Vagina (tissue), 2 donors: ENCODE measurements at places on chromosomes 7 and 10. TPM values are rescaled to one million over a fixed set of nuclear protein-coding genes. Genes with fewer than 3 reads are reported as not detected.

DNA sequence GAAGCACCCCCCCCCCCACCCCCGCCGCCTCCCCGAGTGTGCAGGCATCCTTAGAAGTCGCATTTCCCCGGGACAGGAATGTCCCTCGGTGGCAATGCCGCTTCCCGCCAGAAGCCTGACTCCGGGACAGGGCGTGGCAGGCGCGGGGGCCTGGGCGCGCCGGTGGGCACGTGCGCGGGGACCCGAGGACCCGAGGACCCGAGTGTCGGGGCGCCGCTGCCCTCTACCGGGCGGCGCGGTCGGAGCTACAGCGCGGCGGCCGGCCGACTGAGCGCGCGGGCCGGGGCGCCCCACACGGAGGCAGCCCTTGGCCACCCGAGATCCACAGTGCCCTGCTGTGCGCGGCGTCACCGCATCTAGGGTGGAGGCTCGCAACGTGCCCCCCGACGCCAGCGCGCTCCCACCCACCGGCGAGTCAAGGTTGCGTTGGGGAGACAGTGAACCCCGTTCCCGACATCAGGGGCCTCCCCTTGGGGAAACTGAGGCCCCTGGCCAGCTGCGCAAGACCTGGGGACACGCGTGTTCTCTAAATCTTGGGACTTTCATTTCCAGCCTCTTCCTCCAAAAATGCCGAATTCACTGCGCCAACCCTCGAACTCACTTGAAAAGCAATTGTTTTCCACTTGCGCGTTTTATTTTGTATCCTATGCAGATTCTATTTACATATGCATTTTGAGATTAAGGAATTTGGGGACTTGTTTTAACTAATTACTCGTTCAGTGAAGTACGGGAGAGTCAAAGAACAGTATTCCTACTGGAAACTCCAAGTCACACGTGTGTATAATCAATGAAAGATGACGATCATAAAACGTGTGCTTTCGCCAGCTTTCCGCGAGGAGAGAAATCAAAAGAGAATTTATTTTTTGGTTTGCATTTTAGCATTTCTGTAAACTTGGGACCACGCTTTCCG, 3.1 kb upstream of the CUX1 start:
- DNase-seq: no peak
- peak overlapping the region; percentile 79 for H3K27ac ChIP-seq
- no peaks in the 10 kb centered on the region for H3K36me3 ChIP-seq
- no peaks in the 10 kb centered on the region for H3K27me3 ChIP-seq

ADAM12 gene
- total RNA-seq: 3.7 TPM

DNA sequence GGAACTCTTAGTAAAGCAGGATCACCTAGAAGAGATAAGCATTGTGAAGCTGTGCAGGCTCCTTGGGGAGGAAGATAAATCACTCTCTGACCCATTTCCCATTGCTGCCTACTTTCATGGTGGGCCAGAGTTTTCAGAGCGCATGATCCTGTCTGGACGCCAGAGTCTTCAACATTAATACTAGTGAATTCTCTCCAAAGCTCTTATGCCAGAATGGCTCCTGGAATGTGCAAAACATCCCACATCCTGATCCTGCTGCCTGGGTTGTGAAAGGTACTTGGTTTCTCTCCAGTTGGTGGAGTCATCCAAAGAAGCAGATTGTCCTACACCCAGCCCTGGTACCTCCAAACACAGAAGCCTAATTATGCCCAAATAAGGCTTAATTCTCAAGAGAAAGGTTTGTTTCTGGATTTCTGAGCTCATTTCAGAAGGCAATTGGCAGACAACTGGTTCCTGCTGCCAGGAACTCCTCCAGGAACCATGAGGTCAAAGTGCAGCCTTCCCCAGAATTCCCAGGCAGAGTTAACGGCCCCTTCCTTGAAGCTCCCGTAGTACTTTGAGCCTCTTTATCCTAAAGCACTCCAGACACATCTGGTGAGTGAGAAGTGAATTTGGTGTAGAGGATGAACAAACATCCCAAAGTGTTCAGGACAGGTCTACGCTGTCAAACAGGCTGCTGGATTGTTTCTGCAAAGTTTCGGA, 495.2 kb downstream of the PLXNA4 start:
- no peak overlapping the region for H3K27ac ChIP-seq
- no peaks in the 10 kb centered on the region for H3K36me3 ChIP-seq
- H3K27me3 ChIP-seq: no peaks in the 10 kb centered on the region
- H3K4me1 ChIP-seq: peaks cover 26% of the 10 kb centered on the region

GRCh38 chr10:102657984-102658724, 13.9 kb downstream of the TRIM8 start:
- no peak for DNase-seq
- peak overlapping the region; percentile 33 for H3K27ac ChIP-seq
- peaks cover 42% of the 10 kb centered on the region for H3K36me3 ChIP-seq
- no peak overlapping the region for H3K4me3 ChIP-seq
- peaks cover 50% of the 10 kb centered on the region for H3K4me1 ChIP-seq
- no peaks in the 10 kb centered on the region for H3K27me3 ChIP-seq

AGAP5 gene
- 5.4 TPM for total RNA-seq

CPA1 gene
- total RNA-seq: not detected

DYNC1I1 gene
- 12.0 TPM for total RNA-seq

CCDC7 gene
- total RNA-seq: 22.8 TPM

DNA sequence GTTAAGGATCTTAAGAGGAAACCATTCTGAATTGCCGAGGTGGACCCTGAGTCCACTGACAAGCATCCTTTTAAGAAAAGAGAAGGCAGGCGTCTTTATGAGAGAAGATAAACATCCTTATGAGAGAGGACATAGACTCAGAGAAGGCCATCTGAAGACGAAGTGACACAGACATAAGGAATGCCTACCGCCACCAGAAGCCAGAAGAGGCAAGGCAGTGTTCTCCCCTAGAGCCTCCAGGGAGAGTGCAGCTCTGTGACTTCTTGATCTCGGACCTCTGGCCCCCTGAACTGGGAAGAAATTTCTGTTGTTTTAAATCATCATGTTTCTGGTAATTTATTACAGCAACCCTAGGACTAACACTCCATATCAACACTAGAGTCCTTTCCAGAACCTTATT, 25.2 kb upstream of the ING3 start:
- no peak for DNase-seq
- no peaks in the 10 kb centered on the region for H3K27me3 ChIP-seq
- no peaks in the 10 kb centered on the region for H3K4me1 ChIP-seq
- H3K27ac ChIP-seq: no peak overlapping the region
- H3K4me3 ChIP-seq: no peak overlapping the region
- H3K36me3 ChIP-seq: no peaks in the 10 kb centered on the region

HABP2 gene
- not detected for total RNA-seq

DNA sequence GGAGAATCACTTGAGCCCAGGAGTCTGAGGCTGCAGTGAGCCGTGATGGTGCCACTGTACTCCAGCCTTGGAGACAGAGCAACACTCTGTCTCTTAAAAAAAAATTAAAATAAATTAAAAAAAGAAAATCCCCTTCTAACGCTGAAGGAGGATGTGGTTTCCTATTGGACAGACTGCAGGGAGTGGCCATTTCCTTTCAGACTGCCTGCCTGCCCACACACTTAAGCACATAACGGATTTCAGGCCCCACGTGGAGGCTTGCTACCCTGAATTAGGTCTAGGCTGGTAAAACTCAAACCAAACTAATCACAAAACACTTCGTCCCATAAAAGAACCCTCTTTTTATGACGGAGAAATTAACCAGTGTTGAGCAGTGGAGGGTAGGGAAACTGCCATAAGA, 34.0 kb downstream of the GATA3 start:
- H3K4me1 ChIP-seq: no peaks in the 10 kb centered on the region
- no peaks in the 10 kb centered on the region for H3K27me3 ChIP-seq
- H3K4me3 ChIP-seq: no peak overlapping the region
- no peak for DNase-seq
- H3K36me3 ChIP-seq: no peaks in the 10 kb centered on the region

CYP26A1 gene
- total RNA-seq: not detected

- no peaks in the 10 kb centered on the region for H3K4me1 ChIP-seq
- H3K4me3 ChIP-seq: no peak overlapping the region
- no peak for DNase-seq
- H3K27ac ChIP-seq: no peak overlapping the region
Observed at GRCh38 chr7:34080513-34080912, 175.2 kb downstream of the BMPER start.

GRCh38 chr10:112159469-112159868, 24.1 kb downstream of the GPAM start:
- H3K4me1 ChIP-seq: no peaks in the 10 kb centered on the region
- H3K27ac ChIP-seq: no peak overlapping the region
- peaks cover 63% of the 10 kb centered on the region for H3K36me3 ChIP-seq
- DNase-seq: no peak
- H3K27me3 ChIP-seq: no peaks in the 10 kb centered on the region
- no peak overlapping the region for H3K4me3 ChIP-seq

DNA sequence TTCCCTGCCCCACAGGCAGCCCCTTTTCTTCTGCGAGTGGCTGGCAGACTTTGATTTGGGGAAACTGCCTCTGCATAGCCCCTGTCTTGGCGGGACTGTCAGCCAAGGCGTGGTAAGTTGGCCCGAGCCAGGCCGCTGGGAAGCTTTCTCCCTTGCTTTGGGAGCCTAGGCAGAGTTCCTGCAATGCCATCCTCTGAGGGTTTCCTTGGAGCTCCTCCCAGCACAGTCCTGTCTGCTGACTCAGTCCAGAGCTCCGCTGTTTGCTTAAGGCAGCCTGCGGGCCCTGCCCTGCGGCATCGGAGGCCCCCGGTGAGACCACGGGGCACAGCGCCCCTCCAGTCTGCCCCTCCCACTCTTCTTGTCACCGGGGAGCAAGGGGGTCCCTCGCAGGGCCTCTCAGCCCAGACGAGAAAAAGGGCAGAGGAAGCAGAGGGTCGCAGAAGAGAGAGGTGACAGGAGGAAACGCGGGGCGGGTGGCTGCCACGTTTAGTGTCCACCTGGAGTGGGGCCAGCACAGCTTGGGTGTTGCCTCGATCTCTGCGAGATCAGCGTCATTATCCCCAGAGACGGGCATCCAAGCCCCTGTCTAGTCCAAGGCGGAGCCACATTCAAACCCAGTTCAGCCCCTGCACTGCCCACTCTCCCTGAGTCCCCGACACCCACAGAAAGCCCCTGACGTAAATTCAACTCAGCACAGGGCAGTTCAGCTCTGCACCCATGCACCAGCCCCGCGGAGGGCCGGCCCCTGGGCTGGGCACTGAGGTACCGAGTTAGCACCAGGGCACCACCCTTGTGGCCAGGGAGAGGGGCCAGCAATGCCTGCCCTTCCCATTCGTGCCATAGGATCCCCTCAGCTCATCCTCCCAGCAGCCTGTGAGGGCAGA, 59.0 kb upstream of the CHST15 start:
- peak overlapping the region; percentile 53 for H3K27ac ChIP-seq
- H3K36me3 ChIP-seq: no peaks in the 10 kb centered on the region
- no peak for DNase-seq

GRCh38 chr10:49610114-49610457, at the start of gene SLC18A3:
Gene SLC18A3 (plus strand): TSS chr10:49610310. CDS start chr10:49610741, 431 bp downstream.
- no peak within 1 kb of the TSS for H3K4me3 ChIP-seq
- no peaks in the 10 kb centered on the region for H3K36me3 ChIP-seq
- no peak for DNase-seq

AZGP1 gene
- total RNA-seq: 2.7 TPM

- H3K36me3 ChIP-seq: no peaks in the 10 kb centered on the region
- no peaks in the 10 kb centered on the region for H3K4me1 ChIP-seq
- no peaks in the 10 kb centered on the region for H3K27me3 ChIP-seq
- DNase-seq: no peak
- no peak overlapping the region for H3K27ac ChIP-seq
- no peak overlapping the region for H3K4me3 ChIP-seq
Observed at GRCh38 chr7:134362587-134363483, 46.1 kb upstream of the SLC35B4 start.

NRBF2 gene
- total RNA-seq: 16.5 TPM

- no peak for DNase-seq
Observed at GRCh38 chr7:93894966-93895640, 4.5 kb upstream of the TFPI2 start.

OR9A2 gene
- total RNA-seq: not detected

- H3K4me1 ChIP-seq: no peaks in the 10 kb centered on the region
- H3K36me3 ChIP-seq: no peaks in the 10 kb centered on the region
- H3K27ac ChIP-seq: no peak overlapping the region
- H3K27me3 ChIP-seq: no peaks in the 10 kb centered on the region
- no peak for DNase-seq
Observed at GRCh38 chr10:104579136-104579535, 62.0 kb upstream of the SORCS3 start.

H2BK1 gene
- not detected for total RNA-seq

GRCh38 chr7:2411815-2412586, 8.6 kb downstream of the CHST12 start:
- peaks cover 65% of the 10 kb centered on the region for H3K4me1 ChIP-seq
- DNase-seq: no peak
- H3K4me3 ChIP-seq: no peak overlapping the region
- H3K27ac ChIP-seq: no peak overlapping the region

DNA sequence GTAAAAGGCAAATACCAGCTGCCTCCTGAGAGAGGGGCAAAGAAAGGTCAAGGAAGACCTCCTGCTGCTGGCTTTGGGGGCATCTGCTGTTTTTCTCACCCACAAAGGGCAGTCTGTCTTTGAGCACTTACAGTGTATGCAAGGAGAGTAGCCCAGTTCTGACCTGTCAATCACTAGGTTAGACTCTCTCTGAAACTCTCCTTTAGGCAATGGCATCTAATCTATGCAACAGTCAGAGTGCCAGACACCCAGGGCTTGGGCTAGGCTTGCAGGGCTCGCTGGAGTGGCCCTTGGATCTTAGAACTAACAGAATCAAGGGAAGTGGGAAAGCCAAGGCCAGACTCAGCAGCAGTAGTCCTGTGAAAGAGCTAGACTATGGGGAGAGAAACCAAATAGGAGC, 522.9 kb downstream of the NRG3 start:
- no peaks in the 10 kb centered on the region for H3K27me3 ChIP-seq
- no peak for DNase-seq

MAT1A gene
- total RNA-seq: not detected

- H3K27me3 ChIP-seq: no peaks in the 10 kb centered on the region
- no peak overlapping the region for H3K27ac ChIP-seq
- H3K4me3 ChIP-seq: no peak overlapping the region
Observed at GRCh38 chr7:88361357-88361756, 54.7 kb upstream of the STEAP4 start.

GRCh38 chr7:14576578-14576977, 326.0 kb downstream of the DGKB start:
- H3K4me3 ChIP-seq: no peak overlapping the region
- no peak overlapping the region for H3K27ac ChIP-seq
- no peak for DNase-seq

DDC gene
- 1.7 TPM for total RNA-seq

GRCh38 chr7:37212051-37212450, 236.6 kb downstream of the ELMO1 start:
- H3K4me3 ChIP-seq: no peak overlapping the region
- H3K27ac ChIP-seq: peak overlapping the region; percentile 46
- no peaks in the 10 kb centered on the region for H3K27me3 ChIP-seq
- H3K4me1 ChIP-seq: peaks cover 28% of the 10 kb centered on the region
- no peaks in the 10 kb centered on the region for H3K36me3 ChIP-seq
- DNase-seq: no peak

- peaks cover 31% of the 10 kb centered on the region for H3K4me1 ChIP-seq
- H3K27me3 ChIP-seq: no peaks in the 10 kb centered on the region
- H3K4me3 ChIP-seq: peak within 1 kb of the TSS; percentile 47
- H3K36me3 ChIP-seq: no peaks in the 10 kb centered on the region
Observed at GRCh38 chr7:81769891-81770727, at the start of gene HGF. Gene HGF (minus strand): TSS chr7:81770047. CDS start chr7:81769971, 76 bp downstream.

GRCh38 chr10:86757113-86757972, 924 bp downstream of the BMPR1A start:
- no peak for DNase-seq
- H3K27ac ChIP-seq: peak overlapping the region; percentile 94
- H3K4me1 ChIP-seq: peaks cover 32% of the 10 kb centered on the region
- no peaks in the 10 kb centered on the region for H3K36me3 ChIP-seq

- DNase-seq: no peak
- H3K36me3 ChIP-seq: no peaks in the 10 kb centered on the region
- no peak overlapping the region for H3K27ac ChIP-seq
- H3K4me3 ChIP-seq: no peak overlapping the region
- H3K27me3 ChIP-seq: no peaks in the 10 kb centered on the region
Observed at GRCh38 chr10:111725050-111725449, 458.5 kb downstream of the GPAM start.

DKK1 gene
- total RNA-seq: 14.0 TPM
